ENCODE measurements at places on chromosomes 16 and 17. TPM values are rescaled to one million over a fixed set of nuclear protein-coding genes. Genes with fewer than 3 reads are reported as not detected.

The ACE gene
- 1.6 TPM for total RNA-seq

The SLFN12 gene
- total RNA-seq, result 12.5 TPM

The OR1A1 gene
- total RNA-seq, result 0.07 TPM

The SOX15 gene
- total RNA-seq, result 0.50 TPM

The MYH3 gene
- 5.0 TPM for total RNA-seq

The MMP15 gene
- 0.95 TPM for total RNA-seq

The CDR2L gene
- 0.73 TPM for total RNA-seq

The FOXC2 gene
- total RNA-seq, result not detected

The CLCN7 gene
- total RNA-seq, result 53.9 TPM

The GAST gene
- not detected for total RNA-seq

The VTN gene
- 0.23 TPM for total RNA-seq

The GRIN2A gene
- not detected for total RNA-seq

The HS3ST3B1 gene
- 28.0 TPM for total RNA-seq

The ASB16 gene
- 0.75 TPM for total RNA-seq
